Brain pericyte (primary cell): ENCODE measurements at places on chromosomes 5 and 9.

DNA sequence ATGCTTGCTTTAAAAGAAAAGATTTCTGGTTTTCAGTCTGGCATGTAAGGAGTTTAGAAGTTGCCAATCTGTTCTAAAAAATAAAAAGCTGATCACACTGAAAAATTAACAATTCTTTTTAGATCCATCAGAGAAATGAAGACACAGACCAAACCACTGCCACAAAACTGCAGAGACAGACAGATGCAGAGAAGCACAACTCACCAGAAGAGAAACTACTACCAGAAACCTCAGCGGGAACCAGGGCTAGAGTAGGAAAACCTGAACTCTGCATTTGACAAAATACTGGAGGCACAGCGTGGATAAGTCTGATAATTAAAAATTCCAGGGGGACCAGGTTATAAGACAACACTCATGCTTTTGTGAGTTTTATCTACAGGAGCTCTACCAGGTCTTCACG, 28.8 kb downstream of the FBXL17 start:
- no peak for DNase-seq

DNA sequence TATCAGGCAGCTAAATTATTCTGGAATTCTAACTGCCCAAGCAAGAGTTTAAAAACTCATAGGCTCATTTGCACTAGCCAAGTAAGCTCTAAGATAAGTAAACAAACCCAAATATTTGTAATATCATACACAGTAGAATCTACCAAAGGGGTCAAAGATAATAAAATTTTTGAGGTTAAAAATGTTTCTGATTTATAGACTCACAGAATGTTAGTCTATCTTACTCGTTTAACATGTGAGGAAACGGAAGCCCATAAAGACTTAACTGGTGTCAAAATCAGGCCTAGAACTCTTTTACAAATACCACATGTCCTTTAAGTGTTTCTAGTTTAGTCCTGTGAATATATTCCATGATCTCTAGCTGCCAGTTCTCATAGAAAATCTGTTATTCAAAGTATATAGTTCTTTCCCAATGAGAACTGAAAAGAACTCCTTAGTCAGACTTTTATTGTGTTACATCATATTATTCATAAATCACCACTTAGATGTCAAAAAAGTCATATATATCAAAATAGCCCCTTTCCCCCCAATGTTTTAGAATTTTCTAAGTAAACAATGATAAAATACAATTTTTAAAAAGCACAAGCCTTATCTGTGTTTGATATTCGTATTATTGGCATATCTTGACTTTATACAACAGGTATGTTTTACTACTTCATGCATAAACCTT, 13.9 kb downstream of the RAB14 start:
- DNase-seq = no peak

DNA sequence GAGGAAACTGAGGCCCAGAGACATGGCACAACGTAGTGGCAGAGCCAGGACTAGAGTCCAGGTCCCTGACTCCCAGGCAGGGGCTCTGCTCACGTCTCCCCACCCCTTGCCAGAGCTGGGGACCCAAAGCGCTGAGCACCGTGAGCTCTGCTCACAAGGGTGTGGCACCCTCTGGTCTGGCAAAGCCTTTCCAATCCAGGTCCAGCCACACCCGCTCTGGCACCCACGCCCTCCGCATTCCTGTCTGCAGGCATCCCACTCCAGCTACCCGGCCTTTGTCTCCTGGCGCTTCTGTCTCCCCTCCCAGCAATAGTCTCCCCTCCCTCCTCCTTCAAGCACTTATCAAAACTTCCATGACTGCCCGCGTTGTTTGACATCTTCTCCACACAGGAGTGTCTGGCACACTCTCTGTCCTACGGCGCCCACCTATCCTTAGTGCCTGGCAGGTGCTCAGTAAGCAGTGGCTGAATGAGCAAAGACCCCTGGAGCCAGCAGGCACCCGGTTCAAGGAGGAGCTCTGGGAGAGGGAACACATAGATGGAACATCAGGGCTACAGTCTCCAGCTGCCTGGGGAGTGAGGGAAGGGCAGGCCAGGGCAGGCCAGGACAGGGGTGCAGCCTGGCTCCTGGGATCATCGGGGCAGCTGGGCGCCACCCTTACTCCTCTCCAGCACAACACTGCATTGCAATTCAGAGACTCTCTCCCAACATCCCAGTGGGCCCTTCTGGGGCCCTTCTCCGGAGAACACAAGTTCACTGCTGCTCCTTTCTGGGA, 12.0 kb downstream of the HIGD2A start:
- no peak for DNase-seq

- no peak for DNase-seq
Observed at GRCh38 chr5:82512025-82512424, 233.9 kb upstream of the RPS23 start.

DNA sequence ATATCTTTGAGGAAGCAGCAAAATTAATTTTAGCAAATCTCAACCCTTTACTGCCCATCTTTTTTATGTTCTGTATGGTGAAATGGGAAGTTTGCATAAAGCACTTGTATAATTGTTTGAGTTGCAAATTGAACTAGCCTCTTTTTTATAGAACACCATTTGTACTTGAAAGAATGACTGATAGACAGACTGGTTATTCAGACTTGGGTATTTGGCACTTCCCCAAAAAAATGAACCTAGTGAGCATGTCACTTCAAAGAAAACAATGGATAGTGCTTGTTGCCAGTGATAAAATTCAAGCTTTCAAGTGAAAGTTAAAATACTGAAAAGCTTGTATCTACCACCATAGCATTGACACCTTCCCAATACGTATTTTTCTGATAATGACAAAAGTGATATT, 115.8 kb downstream of the ERCC6L2 start:
- DNase-seq = no peak

DNA sequence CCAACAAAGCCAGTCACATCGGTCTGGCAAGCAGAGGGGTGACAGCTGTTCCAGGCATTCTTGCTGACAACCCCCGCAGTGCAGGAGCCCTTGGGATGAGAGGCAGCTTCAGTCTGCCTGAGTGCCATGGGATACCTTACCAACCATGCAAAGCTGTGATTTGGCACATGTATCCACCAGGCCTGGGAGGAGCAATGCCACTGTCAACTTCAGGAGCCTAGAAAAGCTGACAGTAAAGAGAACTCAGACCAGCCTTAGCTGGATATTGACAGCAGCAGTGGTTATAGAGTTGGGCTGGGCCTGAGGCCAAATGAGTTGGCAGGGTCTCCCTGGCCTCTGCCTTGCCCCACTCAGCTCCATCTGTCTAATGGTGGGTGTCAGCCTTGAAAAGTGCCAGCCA, 10.1 kb upstream of the PLPPR1 start:
- no peak for DNase-seq

DNA sequence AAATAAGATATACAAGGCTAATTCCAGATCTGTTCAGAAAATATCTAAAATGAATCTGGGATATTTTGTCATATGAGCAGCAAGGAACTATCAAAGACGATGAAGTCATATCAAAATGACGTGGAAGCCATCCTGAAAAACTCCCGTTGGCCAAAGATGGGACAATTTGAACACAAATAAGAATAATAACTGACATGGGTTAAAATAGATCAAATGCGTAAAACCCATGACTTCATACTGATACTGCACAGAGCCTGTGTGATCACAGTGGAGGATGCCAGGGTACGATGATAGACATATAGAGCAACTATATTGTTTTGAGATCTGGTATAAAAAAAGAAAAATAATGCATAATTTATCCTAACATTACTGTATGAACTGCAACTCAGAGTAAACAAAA, 51.0 kb upstream of the PIP5K1B start:
- no peak for DNase-seq

DNA sequence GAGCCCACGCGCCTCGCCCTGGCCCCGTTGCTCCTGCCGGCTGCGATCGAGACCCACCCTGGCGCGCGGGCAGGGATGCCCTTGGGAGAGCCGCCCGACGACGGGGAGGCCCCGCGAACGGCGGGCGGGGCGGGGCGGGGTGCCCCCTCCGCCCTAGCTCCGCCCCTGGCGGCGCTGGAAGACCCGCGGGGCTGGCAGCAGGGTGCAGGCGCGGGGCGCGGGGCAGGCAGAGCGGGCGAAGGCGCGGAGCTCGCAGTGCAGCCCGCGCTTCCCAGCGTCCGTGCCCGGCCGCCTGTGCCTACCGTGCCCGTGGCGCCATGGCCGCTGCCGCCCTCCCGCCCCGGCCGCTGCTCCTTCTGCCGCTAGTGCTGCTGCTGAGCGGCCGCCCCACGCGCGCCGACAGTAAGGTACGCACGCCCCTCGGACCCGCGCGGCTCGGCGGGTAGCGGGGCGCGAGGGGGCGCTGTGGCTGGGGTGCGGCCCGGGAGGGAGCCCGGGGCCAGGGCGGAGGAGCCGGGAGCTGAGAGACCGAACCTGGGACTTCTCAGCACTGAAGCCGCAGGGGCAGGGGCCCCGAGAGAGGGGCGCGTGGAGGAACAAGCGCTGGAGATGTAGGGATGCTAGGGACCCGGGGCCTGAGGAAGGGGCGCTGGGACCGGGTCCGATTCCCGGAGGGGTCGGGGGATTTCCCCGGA, at the start of gene OLFML2A:
OLFML2A (plus strand) TSS at position 180 of the 695 bp plus-strand sequence; CDS start at position 318, 138 bp downstream.
- DNase-seq = no peak

GRCh38 chr9:71302776-71303175, 181.4 kb upstream of the TRPM3 start:
- DNase-seq = no peak

DNA sequence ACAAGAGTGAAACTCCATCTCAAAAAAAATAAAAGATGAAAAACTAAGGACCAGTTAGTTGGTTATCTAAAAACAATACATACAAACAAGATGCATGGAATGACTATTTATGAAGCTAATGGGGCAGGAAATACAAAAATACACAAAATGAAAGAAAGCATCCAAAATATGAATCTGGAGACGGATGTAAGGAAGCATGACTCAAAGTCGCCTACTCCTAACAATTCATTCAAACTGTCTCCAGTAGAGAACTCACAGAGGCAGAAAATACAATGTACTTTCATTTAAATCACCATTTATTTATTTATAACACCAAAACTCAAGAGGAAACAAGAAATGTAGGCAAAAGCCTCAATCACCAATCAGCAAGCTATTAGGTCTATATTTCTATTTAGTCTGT, 68.4 kb downstream of the SCAI start:
- DNase-seq = no peak

- DNase-seq = no peak
Observed at GRCh38 chr9:6911901-6912638, 154.3 kb downstream of the KDM4C start.

DNA sequence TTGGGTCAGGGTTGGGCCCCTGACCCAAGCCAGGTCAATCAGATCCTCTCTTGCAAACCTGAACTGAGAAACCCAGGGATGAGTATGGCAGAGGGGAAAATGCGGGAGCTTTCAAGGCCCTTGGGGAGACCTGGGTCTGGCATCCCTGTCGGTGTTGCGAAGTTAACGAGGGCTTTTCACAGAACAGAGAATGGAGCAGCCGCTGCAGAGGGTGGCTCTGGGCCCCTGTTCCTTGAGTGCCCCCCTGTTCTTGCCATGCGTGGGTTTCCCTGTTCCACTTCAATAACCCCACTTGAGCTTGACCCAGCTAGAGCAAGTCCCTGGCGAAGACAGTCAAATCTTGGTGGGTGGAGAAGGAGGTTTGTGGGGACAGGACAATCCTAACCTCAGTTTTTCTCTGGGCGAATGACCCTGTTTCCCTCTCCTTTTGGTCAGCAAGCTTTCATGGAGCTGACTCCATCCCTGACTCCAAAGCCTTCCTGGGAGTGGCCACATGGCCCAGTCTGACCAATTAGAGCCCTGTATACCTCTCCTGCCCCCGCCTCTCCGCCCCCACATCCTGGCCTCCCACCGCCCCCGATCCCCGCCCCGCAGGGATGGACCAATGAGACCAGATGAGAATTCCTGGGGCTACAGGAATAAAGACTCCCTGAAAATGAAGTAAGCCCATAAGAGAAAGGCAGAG, 2.9 kb upstream of the VDAC1 start:
- DNase-seq = no peak

- no peak for DNase-seq
Observed at GRCh38 chr9:84146893-84147710, 166.5 kb downstream of the RMI1 start.

GRCh38 chr5:30765227-30765626, 428.3 kb upstream of the CDH6 start:
- DNase-seq = no peak

DNA sequence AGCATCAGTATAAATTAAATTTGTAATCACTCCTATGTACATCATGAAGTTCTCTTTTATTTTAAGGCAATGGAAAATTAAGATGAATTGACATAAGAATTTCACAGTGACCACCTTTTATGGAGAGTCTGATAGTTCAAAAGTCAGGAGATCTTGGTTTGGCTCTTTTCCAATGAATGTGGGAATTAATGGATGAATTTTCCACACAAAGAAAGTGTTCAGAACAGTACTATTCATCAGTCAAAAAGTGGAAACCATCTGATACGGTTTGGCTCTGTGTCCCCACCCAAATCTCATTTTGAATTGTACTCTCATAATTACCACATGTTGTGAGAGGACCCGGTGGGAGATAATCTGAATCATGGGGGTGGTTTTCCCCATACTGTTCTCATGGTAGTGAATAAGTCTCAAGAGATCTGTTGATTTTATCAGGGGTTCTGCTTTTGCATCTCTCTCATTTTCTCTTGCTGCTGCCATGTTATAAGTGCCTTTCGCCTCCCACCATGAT, 24.5 kb downstream of the CCDC125 start:
- DNase-seq = no peak

DNA sequence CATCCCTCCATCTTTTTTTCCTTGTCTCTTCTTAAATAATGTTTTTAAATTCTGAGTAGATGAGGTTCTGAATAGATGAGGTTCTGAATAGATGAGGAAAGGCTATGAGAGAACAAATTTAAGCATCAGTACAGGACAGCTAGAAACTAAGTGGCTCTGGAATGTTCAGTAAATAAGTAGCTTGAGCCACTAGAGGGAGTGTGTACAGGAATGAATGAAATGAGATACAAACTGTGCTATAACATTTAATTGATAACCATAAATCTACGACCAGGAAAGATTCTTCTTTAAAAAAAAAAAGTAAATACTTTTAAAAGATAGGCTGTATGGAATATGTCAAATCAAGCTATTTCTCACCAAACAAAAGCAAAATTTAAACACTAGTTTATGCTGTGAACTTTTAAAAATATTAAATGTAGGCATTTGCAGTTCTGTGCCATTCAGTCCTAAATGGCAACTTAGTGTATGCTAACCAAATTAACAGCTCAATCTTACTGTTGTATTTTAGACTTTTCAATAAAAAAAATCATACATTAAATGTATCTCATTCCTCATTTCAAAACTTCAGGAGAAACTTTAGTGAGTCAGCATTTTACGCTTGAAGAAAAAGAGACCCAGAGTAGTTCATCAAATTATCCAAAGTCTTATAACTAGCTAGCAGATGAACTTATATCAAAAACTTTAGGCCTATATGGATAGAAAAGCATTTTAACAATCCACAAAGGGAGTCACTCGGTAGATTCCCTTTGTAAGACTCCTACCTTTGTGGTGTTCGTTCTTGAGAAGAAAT, 70.4 kb upstream of the SNX2 start:
- DNase-seq = no peak

GRCh38 chr5:16410338-16410737, 55.3 kb downstream of the ZNF622 start:
- DNase-seq = no peak
